Cardiac septum (tissue), 1 donor: ENCODE measurements at places on chromosomes 2 and 18.

DNA sequence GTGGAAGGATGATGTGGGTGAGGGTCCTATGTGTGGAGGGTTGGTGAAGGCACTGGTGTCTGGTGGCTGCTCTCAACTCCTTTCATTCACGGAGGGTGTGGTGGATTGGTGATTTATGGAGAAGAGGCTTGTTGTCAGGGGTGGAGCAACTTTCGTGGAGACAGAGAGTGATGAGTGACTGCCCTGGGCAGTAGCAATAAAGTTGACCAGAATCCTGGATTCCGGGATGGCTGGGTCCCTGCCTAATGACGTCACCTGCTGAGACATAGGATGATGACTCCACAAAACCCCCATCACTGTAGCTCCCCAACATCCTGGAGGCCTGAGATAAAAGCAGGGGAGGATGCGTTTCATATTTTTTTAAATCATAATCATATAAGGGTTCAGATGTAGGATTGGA, 193.0 kb downstream of the ACKR3 start:
- no peak for DNase-seq

DNA sequence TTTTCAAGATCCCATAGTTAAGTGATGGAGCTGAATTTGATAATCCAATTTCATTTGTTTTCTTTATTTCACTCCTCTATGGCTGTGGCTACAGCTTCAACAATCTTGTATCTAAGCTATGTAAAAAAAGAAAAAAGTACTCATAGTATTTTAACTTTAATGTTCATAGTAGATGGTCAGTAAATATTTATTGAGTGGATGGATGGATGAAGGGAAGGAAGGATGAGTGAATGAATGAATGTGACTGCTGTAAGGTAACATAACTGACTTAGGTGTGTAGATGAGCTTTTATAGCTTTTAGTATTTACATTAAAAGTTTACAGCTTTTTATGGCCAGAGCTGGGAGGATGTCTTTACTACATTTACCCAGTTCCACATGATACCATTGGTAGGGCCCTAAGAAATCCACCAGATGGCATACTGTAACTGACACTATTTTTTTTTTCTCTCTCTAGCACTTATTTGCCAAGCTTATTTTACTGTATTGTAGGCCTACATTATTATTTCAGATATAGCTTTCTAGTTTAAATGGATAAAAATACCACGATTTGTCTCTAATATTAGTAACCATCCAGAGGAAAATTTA, 13.4 kb upstream of the HRH4 start:
- no peak for DNase-seq

GRCh38 chr2:119662297-119662696, 16.7 kb upstream of the TMEM177 start:
- DNase-seq: no peak

GRCh38 chr2:200383380-200384110, 77.1 kb downstream of the SPATS2L start:
- DNase-seq: no peak

GRCh38 chr2:181178823-181179412, 198.5 kb downstream of the UBE2E3 start:
- DNase-seq: no peak

DNA sequence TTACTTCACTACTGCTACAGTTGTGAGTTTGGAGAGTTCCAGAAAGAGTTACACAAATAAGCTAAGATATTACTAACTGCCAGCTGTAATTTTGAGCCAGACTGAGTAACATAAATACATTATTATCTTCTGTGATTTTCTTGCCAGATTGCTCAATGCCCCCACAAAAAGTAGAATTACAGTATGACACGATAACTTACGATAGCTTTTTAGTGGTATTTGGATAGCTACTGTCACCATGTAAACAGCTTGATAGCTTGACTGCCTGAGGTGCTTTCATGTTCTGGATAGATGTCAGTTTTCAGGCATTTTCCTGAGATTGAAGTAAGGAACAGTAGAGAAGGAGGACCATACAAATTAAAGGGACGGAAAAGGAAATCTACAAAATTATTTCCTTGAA, 533.3 kb downstream of the SOCS6 start:
- no peak for DNase-seq

DNA sequence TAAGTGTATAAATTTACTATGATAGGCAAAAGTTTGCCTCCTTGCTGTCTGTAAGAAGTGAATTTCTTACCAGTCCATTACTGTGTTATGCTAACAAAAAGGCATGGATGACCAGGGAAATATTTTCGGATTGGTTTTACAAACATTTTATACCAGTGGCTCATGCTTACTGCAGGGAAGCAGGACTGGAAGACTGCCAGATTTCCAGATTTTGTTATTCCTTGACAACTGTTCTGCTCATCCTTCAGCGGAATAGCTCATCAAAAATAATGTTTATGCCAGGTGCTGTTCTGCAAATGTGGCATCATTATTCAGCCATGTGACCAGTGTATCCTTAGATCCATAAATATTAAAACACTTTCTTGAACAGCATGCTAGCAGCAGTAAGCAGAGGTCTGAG, 40.4 kb upstream of the NETO1 start:
- DNase-seq: no peak
